ENCODE measurements at places on chromosomes 12 and 14. TPM values are rescaled to one million over a fixed set of nuclear protein-coding genes. Genes with fewer than 3 reads are reported as not detected.
A peak's percentile ranks its signal among the peaks of the same experiment; 100 is the strongest.

DNA sequence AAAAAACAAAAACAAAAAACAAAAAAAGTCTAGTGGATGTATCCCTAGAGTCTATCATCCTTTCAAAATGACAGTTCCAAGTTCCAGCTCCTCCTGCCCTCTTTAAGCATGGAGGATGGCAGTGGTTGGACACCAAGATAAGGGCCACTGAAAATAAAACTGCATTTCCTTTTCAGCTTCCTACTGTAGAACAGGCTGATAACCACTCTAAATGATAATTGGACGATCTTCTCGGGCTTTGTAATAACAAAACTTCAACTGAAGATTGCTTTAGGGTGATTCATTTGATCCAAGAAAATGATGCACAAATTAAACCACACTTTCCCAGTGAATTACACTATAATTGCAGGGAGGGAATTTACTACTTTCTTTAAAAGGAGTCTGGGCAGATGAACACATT is 42.2 kb upstream of the CRACR2A start:
- DNase-seq, result no peak

Gene SLC6A12
- 3.4 TPM for total RNA-seq

- DNase-seq, result peak; percentile 79
Measured at GRCh38 chr12:70543444-70543843, 93.8 kb downstream of the PTPRB start.

DNA sequence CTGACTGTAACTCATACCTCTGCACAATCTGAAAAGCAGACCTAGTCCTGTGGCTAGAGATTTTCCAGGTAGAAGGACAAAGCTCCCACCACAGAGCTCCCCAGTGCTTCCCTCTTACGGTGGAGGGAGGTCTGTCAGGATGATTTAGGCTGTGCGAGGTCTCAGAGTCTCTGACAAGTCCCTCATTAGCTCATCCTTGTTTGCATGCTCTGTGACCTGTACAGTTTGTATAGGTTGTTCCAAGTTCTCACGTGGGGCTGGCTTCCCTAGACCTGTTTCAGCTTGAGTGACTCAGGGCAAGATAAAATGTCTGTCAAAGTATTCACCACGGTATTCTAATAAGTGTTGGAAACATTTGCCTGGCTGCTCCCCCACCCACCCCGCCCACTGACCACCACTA is 34.8 kb downstream of the ASCL1 start:
- DNase-seq, result no peak

Gene TMEM253
- not detected for total RNA-seq

Gene C3AR1
- 0.40 TPM for total RNA-seq

DNA sequence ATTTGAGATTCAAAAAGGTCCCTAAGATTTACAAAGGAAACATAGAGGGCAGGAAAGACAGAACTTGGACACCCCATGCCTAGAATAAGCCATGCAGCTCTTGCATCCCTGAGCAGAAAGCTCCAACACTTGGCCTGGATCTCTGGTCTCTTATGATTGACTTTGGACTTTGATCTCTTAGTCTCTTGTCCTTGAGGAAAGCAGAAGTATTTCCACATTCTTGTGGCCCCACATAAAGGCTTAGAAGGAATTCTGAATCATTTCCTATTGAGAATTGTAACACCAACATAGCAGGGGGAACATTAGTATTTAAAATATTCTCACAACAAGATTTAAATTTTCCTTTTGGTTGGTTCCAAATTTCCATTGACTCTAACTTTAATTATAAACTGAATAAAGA is 283.7 kb upstream of the PRKD1 start:
- no peak for DNase-seq

DNA sequence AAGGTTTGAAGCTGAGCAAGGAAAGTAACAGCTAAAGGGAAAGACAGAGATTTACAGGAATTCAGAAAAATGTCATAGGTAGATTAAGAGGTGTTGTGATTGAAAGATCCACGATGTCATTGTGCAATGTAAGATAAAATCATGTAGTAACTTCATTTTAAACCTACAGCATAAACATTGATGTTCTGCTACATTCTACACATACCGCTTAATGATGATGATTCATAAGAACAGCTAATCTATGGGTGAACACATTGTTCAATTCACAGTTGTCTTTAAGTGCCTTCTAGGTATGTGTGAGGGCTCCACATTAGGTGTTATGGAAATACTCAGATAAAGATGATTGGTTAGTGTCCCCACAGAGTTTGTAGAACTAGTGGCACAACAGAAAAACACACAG is 170.9 kb downstream of the GRIP1 start:
- no peak for DNase-seq

- DNase-seq, result no peak
Measured at GRCh38 chr12:58283553-58283952, 342.2 kb downstream of the ATP23 start.

Gene TAS2R19
- total RNA-seq, result 9.0 TPM

Gene GYS2
- not detected for total RNA-seq

DNA sequence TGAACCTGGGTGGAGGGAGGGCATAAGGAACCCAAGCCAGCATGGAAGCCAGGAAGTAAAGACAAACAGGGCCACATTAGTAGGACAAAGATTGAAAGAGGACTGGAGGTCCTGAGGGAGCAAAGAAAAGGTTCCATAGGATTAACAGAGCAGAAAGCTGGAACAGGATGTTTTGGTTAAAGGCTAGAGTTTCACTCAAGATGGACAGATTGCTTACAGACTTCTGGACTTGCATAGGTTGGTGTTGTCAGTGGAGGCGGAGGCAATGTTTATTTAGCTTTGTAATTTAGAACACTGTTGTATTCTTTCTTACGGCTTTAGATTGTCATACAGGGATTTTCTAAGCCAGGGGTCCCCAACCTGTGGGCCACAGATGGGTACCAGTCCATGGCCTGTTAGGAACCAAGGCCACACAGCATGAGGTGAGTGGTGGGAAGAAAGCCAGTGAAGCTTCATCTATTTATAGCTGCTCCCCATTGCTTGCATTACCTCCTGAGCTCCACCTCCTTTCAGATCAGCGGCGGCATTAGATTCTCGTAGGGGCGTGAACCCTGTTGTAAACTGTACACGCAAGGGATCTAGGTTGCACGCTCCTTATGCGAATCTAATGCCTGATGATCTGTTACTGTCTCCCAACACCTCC is 31.3 kb downstream of the ZNF664 start:
- no peak for DNase-seq

- DNase-seq, result no peak
Measured at GRCh38 chr12:2977776-2978175, 18.6 kb downstream of the TEAD4 start.

- DNase-seq, result no peak
Measured at GRCh38 chr14:99004112-99004511, 267.9 kb downstream of the BCL11B start.

GRCh38 chr12:108846290-108846701 is 11.1 kb downstream of the SSH1 start:
- DNase-seq, result no peak

Gene GPRC5D
- not detected for total RNA-seq

Gene BATF
- total RNA-seq, result not detected

DNA sequence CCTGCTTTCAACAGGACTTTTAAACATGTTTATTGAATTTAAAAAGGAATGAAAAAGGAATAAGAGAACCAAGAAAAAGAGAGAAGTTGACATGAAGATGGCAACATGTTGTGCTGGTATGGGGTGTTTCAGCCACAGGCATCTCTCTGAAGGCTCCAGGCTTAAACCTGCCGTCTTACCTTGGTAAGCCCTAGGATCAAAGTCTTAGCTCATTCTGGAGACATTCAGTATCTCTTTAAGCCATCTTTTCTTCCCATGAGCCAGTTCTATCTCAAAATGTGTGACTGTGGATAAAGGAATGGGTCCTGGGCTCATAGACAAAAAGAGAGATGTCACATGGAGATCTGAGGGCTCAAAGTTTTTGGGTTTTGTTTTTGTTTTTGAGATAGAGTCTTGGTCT is 1.6 kb upstream of the TFCP2 start:
- no peak for DNase-seq

GRCh38 chr14:63928744-63929174 is 76.0 kb downstream of the SYNE2 start:
- no peak for DNase-seq

Gene MYF6
- total RNA-seq, result not detected

GRCh38 chr14:55512421-55512820 is 67.6 kb upstream of the KTN1 start:
- no peak for DNase-seq

- DNase-seq, result no peak
Measured at GRCh38 chr12:30384976-30385375, 310.7 kb downstream of the IPO8 start.

DNA sequence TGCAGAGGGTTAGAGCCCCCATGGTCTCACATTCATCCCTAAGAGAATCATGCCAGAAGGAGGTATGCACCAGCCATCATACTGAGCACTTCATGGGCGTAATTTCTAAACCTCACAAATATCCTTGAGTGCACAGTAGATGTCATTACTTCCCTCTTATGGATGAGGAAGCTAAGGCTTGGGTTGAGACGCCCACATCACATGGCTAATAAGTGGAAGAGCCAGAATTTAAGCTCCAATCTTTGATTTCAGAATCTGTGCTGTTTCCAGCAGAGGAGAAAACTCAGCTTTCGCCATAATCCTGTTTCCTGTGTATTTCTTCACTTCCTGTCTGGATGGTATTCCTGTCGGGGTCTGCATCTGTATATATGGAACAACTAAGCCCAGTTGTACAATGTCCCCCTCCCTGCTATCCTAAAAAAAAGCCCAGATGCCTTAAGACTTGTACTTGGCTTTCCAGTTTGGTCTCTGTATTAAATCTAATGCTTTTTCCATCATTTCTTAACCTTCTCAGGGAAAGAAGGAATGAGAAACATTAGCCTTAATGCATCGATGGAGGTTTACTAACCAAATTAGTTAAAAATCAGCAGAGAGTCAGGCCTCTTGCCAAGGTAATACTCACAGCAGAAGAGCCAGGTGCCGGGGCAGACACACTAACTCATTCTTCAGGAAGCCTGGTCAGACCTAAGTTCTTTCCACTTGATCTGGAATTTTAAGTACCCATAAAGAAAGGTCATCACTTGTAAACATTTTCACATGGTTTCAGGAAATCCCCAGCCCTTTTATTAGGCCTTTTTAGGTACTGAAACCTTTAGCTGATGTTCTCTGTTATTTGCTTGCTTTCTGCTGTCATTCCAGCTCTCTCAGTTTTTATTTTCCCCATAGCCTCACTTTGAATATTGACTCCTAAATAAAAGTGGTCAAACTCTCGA is 5.3 kb downstream of the ISCU start:
- no peak for DNase-seq

Gene CATSPERB
- total RNA-seq, result not detected

Gene TDRD9
- total RNA-seq, result not detected

DNA sequence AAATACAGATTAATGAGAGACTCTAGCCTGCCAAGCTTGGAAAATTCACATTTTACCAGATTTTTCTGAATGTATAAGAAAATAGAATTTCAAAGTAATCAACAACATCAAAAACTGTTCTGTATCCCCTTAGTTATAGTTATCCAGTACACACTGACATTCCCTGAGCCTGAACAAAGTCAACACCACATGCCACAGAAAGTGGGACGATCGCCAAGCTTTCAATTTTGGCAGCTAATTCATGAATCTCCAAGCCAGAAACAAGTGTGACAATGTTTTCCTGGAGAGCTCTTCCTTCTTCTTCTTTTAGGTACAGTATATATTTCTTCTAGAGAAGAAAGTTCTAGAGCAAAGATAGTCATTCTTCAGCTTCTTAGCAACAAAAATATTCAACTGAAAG is 290.2 kb downstream of the PRKD1 start:
- DNase-seq, result peak; percentile 74

Gene ITGA7
- 2.4 TPM for total RNA-seq

Gene MANSC1
- 1.5 TPM for total RNA-seq

DNA sequence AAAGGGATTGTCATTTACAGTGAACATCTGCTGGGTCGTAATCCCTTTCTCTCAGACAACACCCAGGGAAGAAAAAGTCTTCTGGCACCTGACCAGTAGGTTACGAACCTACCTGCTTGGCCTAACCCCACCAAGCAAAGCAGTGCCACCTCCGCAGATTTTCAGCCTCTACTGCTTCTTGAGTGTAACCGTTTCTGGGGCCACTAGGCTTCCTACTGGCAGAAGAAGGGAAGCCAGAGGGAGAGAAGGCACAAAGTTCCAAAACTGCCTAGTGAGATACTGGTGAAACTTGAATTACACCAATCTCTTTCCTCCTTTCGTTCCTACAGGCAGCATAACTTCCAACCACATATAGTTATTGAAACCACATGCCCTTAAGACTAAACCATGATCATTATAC is 383.6 kb downstream of the BCAT1 start:
- no peak for DNase-seq
